ENCODE measurements at places on chromosomes 4 and X.
A peak's percentile ranks its signal among the peaks of the same experiment; 100 is the strongest.

DNA sequence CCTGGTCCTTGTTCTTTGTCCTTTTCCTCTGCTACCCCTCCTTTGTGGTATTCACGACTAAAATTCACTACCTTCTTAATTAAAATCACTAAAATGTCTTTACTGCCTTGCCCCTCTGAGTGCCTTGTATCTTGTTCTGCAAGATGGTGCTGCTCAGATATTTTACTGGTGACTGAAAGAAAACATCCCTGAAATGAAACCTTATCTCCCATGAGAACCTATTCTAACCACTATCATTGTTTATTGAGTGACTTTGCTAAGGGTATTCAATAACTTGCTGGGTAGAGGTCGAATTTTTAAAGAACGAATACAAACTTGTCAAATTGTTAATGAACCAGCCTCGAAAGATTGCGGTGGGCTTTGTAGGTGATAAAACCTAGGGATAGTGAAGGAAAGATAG, 52.8 kb downstream of the SPRY1 start:
- DNase-seq = no peak

DNA sequence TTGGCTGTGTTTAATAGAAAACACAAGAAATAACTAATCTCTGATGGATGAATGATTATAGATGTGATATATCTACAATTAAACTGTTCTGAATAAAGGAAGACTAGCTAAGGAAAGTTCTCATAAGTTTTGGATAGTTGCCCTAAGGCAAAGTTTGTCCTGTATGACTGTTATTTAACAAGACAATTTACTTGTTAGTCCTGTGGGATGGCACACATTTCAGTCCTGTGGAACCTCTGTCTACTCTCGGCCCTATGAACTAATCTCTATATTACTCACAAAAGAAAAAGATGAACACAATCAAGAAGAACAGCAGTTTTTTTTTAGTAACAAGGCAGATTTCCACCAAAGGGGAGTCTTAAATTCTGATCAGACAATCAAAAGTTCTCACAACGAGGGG, 314.6 kb downstream of the CCSER1 start:
- DNase-seq = no peak

- DNase-seq = no peak
Observed at GRCh38 chr4:156201050-156201449, 247.4 kb upstream of the CTSO start.

- no peak for DNase-seq
Observed at GRCh38 chr4:6753103-6753560, 29.4 kb upstream of the KIAA0232 start.

DNA sequence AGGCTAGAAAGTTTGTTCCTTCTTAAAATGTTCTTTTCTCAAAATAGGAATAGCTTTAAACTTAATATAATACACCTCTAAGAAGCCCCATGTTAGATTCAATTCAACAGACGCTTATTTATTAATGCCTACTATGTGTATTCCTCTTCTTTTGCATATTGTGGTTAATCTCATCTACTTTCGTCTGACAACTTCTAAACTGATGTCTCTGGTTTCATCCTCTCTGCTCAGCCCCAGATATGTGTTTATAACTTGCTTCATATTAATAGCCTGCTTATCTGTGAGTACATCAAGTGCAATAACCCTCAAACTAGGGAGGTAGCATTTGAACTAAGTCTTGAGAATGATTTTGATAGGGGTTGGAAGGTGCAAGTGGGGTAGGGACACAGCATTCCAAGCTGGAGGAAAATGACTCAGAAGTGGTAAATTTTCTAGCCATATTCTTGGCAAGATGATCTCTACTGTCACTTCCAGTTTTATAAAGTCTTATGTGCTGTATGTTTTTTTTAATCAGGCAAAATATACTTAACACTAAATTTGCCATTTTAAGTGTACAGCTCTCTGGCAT, 37.0 kb downstream of the STK26 start:
- no peak for DNase-seq

DNA sequence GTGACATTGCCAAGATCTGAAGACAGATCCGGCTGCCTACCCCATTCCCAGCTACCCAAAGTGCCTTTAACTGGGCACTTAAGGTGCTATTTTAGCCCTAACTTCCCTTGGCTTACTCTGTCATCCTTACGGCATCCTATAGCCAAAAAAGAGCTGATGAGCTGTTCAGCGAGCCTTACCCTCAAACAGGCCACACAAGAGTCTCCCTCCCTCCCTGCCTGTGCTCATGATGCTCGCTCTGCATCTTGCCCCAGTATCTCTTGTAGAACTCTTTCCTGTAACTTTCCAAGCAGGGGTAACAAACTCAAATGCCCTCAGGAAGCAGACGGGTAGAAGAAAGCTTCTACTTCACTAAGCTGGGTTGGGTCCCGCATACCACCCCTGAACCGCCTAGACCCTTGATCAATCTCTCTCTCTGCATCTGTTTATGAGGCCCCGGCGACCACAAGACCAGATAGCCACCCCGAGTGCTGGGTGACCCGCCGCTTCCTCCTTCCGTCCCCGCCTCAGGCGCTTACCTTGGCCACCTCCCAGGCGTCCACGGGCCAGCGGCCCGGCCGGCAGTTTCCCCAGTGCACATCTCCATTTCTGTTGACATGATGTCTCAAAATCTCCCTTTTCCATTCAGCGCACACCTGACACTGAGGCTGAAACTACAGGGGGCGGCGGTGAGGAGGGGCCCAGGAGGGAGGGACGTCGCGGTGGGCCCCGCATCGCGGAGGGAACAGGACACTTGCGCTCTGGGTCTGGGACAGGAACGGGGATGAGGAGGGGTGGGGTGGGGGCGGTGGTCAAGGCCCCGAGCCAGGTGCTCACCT, 663 bp downstream of the CXorf38 start:
- DNase-seq = peak; percentile 35

DNA sequence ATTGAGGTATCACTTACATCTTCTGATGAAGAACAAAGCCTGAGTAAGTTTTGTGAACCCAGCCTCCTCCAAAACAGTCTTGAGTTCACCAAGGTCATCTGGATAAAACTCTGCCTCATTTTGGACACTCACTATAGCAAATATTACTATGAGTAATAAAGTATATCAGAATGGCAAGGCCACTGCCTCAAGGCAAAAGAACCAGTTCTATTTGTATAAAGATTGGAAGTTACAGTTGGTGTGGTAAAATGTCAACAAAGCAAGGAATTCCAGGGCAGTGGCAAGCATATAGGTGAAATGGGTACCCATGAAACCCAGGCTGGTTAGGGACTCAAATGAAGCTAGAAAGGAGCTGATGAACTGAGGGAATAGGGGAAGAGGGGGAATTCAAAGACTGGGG, 2.4 kb upstream of the ARHGEF6 start:
- DNase-seq = no peak

DNA sequence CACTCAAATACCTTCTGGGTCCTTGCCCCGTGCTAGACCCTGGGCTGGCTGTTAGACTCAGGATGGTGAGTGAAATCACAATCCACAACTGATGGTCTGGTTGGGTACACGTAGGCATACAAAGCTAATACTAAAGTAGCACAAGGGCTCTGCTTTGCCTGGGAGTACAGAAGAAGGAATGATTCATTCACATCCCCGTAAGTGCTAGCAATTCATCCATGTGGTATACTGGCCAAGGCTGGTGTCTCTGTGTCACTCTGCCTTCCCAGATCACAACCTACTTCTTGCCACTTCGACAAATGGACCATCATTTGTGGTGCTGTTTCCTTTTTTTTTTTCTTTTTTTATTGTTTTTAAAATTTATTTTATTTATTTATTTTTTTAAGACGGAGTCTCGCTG, 19.7 kb upstream of the RBM47 start:
- no peak for DNase-seq

GRCh38 chr4:24795666-24796381, 451 bp downstream of the SOD3 start:
- no peak for DNase-seq

DNA sequence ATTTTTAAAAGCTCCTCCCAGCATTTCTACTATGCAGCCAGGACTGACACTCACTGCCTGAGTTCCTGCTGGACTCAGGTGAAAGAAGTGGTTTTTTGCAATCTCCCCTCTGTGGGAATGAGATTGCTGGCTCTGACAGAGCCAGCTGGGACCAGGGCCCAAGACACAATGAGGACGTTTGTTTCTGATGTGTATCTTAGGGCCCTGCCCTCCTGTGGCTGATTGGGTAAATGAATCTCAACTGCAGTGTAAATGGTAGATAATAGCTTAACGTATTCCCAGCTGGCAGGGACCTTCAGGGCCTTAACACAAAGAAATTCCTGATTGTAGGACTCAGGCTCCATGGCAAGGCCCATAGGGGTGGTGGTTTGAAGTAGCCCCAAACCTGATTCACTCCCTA, 85.8 kb upstream of the PRPS1 start:
- DNase-seq = no peak

DNA sequence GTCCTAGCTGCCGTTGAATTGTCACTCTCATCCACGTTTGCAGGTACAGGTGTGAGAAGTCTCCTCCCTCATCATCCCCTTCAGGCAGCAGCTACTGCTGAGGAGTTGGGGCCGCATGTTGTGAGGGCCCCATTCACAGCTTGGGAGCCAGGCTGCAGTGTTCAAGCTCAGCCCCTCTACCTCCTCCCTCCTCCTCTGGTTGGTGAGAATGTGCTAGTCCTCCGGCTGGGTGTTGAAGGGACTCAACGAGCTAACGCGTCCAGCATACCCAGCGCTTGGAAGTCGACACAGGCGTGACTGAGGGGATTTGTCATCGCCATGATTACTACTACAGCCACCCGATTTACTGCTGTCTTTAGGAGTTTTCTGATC, 82.0 kb upstream of the PSAPL1 start:
- DNase-seq = no peak

DNA sequence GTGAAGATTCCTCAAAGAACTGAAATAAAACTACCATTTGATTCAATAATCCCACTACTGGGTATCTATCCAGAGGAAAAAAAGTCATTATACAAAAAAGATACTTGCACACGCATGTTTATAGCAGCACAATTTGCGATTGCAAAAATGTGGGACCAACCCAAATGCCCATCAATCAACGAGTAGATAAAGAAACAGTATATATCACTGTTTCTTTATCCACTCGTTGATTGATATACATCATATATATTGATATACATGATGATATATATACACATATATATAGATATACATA, 13.6 kb upstream of the AFP start:
- DNase-seq = no peak

- no peak for DNase-seq
Observed at GRCh38 chr4:90537491-90537890, 410.3 kb downstream of the CCSER1 start.

- no peak for DNase-seq
Observed at GRCh38 chrX:18017411-18017810, 156.3 kb upstream of the RAI2 start.

DNA sequence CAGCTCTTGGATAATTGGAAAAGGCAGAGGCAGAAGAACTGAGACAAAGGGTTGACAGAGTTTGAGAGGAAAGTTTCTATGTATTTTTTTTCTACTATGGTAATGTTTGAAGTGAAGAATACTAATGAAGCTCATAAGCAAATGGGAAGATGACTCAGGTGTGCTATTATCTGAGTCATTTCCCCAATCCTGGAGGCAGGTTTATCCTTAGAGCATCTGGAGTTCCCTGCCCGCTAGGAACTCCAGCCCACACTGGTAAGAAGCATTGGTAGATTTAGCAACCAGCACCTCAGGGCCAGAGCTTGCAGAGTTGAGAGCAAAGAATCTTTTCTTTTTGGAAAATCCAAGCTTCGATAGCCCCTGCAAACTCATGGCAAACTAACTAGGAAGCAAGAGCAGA, 55.2 kb downstream of the DOCK11 start:
- no peak for DNase-seq

GRCh38 chr4:44446191-44446590, 2.4 kb downstream of the KCTD8 start:
- no peak for DNase-seq

- DNase-seq = no peak
Observed at GRCh38 chr4:141563723-141564122, 72.7 kb upstream of the IL15 start.
